ENCODE measurements at places on chromosomes 3 and 15. TPM values are rescaled to one million over a fixed set of nuclear protein-coding genes. Genes with fewer than 3 reads are reported as not detected.

DNA sequence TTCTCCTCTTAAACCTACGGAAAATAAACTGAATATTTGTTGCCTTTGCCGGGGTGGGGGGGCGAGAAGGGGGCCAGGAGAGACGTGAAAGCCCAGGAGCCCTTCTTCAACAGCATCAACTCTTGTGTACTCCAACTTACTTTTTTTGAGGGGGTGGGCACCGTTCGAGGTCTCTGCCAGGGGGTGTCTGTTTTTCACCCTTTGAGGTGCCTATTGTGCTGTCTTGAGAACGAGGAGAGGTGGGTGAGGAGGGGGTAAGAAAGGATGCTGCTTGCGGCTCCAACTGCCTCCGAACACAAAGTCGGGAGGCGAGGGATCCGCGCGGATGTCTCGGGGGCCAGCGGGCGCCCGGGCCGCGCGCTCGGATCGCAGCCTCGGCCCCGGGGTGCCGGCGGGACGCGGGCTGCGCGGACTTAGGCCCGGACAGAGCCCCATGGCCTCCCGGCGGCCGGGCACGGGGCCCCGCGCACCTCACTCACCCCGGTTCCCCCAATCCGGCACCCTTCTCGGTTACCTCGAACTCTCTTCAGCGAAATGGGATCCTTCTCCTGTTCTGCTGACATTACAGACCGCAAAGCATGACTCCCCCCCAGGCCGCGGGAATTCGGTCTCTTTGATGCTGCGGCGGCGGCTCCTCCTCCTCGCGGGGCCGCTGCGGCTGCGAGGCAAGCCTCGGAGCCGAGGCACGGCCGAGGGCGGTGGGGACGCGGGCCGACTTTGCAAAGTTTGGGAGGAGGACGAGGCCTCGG, 650 bp downstream of the PYGO1 start:
- peak overlapping the region; percentile 82 for H3K27ac ChIP-seq
- H3K27me3 ChIP-seq, result peaks cover 69% of the 10 kb centered on the region

DNA sequence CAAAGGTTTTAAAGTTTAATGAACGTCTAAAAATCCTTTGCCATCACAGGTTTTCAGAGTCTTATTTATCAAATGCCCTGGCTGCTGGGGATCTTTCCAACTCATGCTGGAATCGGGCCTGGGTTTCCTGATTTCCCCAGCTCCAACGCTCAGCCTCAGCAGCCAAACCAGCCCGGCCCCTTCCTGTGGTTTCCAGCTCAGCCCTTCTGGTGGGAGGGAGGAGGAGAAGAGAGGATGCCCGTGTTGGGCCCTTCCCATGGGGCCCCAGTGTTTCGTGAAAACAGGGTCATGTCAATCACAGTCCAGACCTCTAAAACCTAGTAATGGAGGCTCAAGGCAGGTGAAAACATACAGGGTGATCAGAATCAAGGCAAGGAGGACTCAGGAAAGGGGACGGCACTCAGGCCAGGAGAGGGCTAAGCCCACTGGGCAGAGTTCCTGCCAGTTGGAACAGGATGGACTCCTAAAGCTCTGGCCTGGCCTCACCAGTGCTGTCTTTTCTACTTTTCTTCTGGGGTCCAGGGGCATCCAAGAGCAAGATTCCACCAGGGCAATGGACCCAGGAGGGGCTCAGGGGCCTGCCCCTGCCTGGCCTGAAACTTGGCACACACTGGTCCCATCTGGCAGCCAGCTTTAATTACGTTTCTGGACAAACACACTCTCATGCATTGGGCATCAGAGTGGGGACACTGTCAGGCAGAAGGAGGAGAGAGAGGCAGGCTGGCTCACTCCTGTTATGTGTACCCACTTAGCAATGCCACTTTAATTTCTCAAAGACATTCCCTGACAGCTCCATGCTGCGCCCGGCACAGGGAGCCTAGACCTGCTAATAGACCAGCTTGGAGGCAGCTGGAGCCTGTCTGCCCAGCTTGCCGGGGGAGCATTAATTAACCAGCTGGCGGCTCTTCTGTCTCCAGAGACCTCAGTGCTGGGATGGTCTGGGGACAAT, 194.6 kb downstream of the FAM43A start:
- peaks cover 25% of the 10 kb centered on the region for H3K4me1 ChIP-seq
- peak; percentile 7 for DNase-seq
- H3K4me3 ChIP-seq, result no peak overlapping the region
- no peaks in the 10 kb centered on the region for H3K27me3 ChIP-seq
- no peaks in the 10 kb centered on the region for H3K36me3 ChIP-seq
- no peak overlapping the region for H3K27ac ChIP-seq

GRCh38 chr3:33380653-33381052, 59.6 kb downstream of the UBP1 start:
- no peaks in the 10 kb centered on the region for H3K27me3 ChIP-seq
- H3K4me1 ChIP-seq, result no peaks in the 10 kb centered on the region
- no peaks in the 10 kb centered on the region for H3K36me3 ChIP-seq
- no peak for DNase-seq
- H3K27ac ChIP-seq, result no peak overlapping the region

DNA sequence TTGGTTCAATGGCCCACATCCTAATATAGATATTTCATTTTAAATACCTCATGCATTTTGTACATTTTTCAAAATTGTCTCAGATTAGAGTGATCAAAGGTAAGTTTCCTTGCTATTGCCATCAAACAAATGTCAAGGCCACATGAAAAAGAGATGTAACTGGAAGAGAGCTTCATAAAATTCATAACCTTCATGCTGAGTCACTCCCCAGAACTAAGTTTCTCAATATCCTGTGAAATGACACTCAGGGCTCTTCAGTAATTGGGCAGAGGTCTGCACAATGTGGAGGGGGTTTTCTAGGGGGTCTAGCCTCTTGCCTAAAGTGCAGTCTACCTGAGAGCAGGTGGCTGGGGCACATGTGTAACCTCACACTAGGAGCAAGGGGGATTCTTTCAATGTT, 152.2 kb upstream of the SLC2A2 start:
- H3K27me3 ChIP-seq, result no peaks in the 10 kb centered on the region
- H3K4me3 ChIP-seq, result no peak overlapping the region
- no peaks in the 10 kb centered on the region for H3K36me3 ChIP-seq
- H3K27ac ChIP-seq, result no peak overlapping the region

DNA sequence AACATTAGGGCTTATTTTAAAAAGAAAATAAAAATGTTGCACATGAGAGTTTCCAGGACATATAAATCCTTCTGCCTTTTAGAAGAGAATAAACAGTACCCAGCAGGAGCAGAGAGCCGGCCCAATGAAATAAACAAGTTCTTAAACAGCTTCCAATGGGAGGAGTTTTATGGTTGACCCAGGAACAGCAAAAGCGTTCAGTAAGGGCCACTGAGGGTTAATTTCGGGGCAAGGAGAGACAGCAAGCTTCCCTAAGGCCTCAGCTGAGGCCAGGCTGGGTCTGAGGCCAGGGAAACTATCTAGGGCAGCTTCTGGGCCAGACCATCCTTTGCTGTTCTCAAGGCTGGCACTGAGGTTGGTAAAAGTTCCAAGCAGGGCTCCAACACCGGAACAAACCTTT, 3.4 kb downstream of the PDZRN3 start:
- no peak for DNase-seq
- no peaks in the 10 kb centered on the region for H3K36me3 ChIP-seq
- peak overlapping the region; percentile 76 for H3K4me3 ChIP-seq
- H3K27ac ChIP-seq, result peak overlapping the region; percentile 86

DNA sequence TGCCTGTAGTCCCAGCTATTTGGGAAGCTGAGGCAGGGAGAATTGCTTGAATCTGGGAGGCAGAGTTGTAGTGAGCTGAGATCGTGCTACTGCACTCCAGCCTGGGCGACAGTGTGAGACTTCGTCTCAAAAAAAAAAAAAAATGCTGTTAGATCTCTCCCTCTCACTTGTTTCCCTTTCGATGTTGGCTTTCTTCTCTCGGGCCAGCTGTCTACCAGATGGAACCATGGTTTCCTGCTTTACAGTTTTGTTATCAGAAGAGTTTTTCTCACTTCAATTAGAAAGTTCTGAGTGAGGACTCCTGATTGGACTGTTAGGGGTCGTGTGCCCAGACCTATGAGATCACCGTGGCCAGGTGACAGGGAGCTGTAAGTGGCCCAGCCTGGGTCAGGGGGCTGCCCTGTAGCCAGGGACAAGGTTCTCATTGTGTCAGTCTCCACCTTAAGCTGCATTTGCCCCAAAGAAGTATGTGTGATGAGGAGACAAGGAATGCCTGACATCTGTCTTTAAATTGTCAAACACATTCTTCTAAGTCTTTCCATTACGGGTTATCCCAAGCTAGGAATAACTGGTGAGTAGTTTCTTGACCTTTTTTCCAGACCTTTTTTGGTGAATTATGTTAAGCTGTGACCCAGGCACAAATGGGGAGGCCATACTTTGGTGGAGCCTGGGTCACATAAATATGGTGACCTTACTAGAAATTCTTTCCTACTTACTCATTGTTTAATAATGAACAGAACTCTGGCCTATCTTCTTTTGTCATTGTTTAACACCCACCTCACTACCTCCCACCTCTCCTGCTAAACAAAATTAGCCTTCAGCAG, 25.2 kb downstream of the SNAPC5 start:
- no peak overlapping the region for H3K4me3 ChIP-seq
- peak; percentile 11 for DNase-seq
- H3K27me3 ChIP-seq, result no peaks in the 10 kb centered on the region
- no peak overlapping the region for H3K27ac ChIP-seq
- no peaks in the 10 kb centered on the region for H3K36me3 ChIP-seq

GRCh38 chr3:58864480-58864879, 185.3 kb downstream of the CFAP20DC start:
- no peaks in the 10 kb centered on the region for H3K27me3 ChIP-seq
- no peak overlapping the region for H3K4me3 ChIP-seq
- no peak overlapping the region for H3K27ac ChIP-seq
- DNase-seq, result no peak

GRCh38 chr3:173529062-173529711, 131.6 kb downstream of the NLGN1 start:
- no peak for DNase-seq
- H3K4me3 ChIP-seq, result no peak overlapping the region
- H3K27me3 ChIP-seq, result no peaks in the 10 kb centered on the region
- no peaks in the 10 kb centered on the region for H3K36me3 ChIP-seq
- H3K27ac ChIP-seq, result no peak overlapping the region
- H3K4me1 ChIP-seq, result no peaks in the 10 kb centered on the region

DNA sequence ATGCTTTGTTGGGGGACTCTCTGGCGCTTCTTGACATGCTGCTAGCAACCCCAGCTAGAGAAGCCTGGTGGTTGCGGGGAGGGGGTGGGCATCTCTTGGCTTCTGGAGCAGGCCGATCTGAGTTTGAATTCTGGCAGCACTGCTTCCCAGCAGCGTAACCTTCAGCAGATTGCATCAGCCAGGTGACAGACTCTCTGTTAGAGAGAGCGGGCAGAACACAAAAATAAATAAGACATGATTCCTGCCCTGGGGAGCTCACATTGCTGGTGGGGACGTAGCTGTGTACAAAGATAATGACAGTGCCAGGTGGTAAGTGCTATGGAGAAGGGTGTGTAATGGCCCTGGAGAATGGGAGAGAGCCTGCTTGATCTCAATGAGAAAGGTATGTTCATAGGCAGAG, 87.4 kb downstream of the THSD4 start:
- H3K27me3 ChIP-seq, result no peaks in the 10 kb centered on the region
- no peak overlapping the region for H3K4me3 ChIP-seq
- H3K36me3 ChIP-seq, result no peaks in the 10 kb centered on the region
- H3K27ac ChIP-seq, result no peak overlapping the region
- no peak for DNase-seq

DNA sequence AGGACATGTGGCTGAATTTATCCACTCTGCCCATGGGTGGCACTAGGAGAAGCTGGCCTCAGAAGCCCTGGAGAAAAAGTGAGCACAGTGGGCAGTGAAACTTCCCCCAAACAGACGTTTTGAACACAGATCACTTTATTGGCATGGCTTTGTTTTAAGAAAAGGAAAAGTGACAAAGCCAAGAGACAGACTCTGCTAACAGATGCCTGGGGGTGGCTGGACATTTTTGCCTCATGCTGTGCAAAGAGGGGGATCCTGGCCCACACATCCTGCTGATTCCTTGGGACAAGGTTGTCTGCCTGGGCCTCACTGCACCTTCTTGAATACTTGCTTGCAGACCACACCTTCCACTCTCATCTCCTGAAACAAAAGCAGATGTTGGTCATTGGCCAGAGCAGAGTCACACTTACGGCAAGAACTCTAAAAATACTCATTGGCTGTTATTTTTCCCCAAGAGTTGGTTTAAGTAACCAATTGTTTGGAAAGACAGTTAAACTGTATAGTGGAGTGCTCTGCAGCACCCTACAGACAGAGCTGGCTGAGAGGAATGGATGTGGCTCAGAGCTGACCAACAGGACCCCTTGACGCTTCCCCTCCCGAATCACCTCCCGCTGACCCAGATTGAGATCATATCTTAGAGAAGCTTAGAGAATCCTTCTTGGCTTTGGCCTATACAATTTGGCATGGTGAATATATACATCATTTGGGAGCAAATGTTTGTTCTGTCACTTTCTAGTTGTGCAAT, 22.0 kb downstream of the RBP1 start:
- H3K27ac ChIP-seq, result no peak overlapping the region
- DNase-seq, result no peak
- no peak overlapping the region for H3K4me3 ChIP-seq
- no peaks in the 10 kb centered on the region for H3K36me3 ChIP-seq
- H3K27me3 ChIP-seq, result no peaks in the 10 kb centered on the region

DNA sequence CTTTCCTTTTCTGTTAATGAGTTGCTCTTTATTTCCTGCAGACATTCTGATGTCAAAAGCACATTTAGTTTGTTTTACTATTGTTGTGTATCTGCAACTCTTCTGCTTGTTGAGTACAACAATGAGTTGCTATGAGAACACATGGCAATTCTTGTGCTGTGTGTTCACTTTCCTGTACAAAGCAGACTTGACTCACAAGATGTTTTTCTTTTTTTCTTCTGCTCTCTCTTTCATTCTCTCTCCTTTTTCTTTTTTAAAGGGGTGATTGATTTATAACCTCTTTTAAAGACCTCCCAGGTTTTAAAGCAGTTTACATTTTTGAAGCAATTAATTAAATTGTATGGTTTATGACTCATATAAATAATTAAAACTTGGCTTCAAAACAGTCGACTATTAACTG, 31.6 kb upstream of the ABHD10 start:
- no peak overlapping the region for H3K27ac ChIP-seq
- no peaks in the 10 kb centered on the region for H3K27me3 ChIP-seq
- peaks cover 6% of the 10 kb centered on the region for H3K4me1 ChIP-seq
- H3K36me3 ChIP-seq, result no peaks in the 10 kb centered on the region

DNA sequence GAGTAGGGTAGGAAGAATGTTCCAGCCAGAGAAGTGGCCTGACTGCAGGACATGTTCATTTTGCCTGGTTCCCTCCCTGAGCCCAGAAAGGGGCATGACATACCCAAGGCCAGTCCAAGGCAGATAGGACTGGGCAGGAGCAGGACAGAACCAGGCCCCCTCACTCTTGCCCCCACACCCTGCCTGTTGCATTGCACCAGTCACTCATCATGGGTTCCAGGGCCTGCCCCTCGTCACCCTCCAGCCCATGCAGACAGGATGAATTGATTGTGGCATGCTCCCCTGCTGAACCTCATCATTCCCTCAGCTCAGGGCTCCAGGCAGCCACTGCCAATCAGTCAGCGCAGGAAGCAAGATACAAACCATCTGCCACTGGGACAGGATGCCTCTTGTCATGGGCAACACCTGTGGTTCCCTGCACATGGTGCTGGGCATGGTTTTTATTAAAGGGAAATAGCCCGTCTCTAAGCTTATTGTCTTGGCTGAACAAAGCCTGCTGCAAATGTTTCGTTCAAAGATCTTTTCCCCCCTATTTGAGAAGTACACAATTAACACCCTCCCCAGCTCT, 48.9 kb downstream of the RASGRF1 start:
- H3K36me3 ChIP-seq, result no peaks in the 10 kb centered on the region
- H3K27ac ChIP-seq, result no peak overlapping the region
- H3K27me3 ChIP-seq, result peaks cover 3% of the 10 kb centered on the region
- H3K4me1 ChIP-seq, result no peaks in the 10 kb centered on the region
- DNase-seq, result no peak

The CX3CR1 gene
- total RNA-seq, result not detected

The SETD5 gene
- total RNA-seq, result 108 TPM

The HEXA gene
- 19.9 TPM for total RNA-seq

The PLA2G4D gene
- not detected for total RNA-seq

The LEKR1 gene
- not detected for total RNA-seq

The PRICKLE2 gene
- 20.2 TPM for total RNA-seq

The ZKSCAN7 gene
- total RNA-seq, result 1.6 TPM

The GOLGA6L9 gene
- 5.7 TPM for total RNA-seq

All from transverse colon (tissue), 4 donors.